ENCODE measurements at places on chromosomes 13 and 19.

GRCh38 chr13:78816592-78816991, 157.6 kb upstream of the OBI1 start:
- DNase-seq = no peak

- DNase-seq = no peak
Measured at GRCh38 chr13:40026174-40026585, 370.7 kb downstream of the COG6 start.

GRCh38 chr13:33445476-33445875, 159.9 kb upstream of the STARD13 start:
- no peak for DNase-seq

DNA sequence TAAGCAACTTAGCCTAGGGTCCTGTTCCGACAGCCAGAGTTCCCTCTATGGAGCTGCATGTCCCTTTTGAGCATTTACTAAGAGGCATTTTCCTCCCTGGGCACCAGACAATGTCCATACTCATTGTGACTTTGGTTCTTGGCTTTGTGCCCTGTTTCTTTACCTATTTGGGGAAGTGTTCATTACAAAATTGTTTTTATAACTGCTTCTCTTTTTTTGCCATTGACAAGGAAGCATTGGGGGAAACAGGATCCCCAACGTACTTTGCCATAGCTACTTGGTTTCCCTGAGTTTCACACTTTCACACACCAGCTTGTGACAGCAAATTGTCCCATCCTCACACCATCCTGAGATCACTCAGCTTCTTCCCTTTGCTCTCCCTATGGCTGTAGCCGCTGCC, 81.1 kb upstream of the SIAH3 start:
- DNase-seq = no peak

GRCh38 chr19:54573330-54573872, at the start of gene LILRA2:
Gene LILRA2 (plus strand): TSS chr19:54573790. CDS start chr19:54573879, 89 bp downstream.
- DNase-seq = no peak

DNA sequence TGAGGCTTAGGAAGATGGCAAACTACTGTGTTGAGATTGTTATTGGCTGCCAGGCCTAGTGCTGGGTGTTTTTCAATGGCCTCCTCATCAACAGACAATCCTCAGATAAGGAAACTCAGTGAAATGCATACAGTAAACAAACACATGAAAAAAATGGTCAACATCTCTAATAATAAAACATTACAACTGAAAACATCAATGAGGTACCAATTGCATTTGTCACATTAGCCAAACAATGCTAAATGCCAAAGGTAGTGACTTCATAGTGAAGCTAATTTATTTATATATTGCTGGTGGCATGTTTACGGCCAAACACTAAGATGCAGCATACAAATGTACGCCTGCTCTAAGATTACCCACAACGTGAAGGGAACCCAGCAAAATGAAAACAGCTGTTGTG, 224.0 kb upstream of the UBL3 start:
- no peak for DNase-seq

DNA sequence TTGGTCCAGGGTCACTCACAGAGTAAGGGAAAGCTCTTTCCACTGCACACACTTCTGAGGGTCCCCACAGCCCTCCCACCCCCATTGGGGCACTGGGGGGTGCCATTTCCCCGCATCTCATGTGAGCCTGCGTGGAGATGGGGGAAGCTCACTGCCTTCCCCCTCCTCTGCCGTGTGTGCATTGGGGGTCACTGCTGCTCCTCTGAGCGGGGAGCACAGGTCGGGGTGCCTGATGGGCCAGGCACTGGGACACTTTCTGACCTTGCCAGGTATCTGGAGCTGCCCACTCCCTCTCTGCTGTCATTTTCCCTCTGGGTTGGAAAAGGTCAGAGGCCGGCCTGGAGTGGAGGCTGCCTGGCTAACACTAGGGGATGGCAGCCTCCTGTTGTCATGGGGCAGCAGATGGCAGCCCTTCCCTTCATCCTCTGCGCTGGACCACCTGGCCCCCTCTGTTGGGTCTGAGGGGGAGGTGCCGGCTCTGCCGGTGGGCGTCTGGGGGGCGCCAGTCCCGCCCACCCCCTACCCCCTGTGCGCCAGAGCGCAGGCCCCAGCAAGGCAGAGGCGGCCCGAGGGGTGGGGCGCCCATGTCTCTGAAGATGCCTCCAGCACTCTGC, 9.1 kb downstream of the SSBP4 start:
- DNase-seq = no peak

DNA sequence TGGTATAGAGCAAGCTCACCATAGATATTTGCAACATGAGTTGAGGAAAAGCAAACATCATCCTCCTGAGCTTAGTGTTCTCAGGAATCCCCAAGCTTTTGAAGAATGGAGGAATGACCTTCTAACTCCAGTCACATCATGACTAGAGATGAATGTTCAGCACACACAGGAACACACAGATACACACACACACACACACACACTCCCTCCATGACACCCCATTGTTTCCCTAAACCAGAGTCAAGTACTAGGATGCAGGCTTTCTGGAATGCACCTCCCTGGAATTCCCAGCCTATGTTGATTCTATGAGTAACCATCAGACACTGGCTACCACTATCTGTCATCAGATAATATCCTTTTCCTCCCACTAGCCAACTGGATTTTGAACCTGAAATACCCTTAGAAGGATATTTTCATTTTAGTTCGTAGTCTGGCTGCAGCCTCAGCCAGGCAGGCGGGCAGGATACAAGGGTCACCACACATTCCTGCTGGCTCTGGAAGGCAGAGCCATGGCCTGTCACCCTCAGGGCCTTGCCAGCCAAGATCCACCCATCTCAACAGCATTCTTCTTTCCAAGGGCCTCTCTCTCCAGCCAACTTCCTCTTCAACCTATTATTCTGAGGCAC, 162.4 kb downstream of the FOXO1 start:
- no peak for DNase-seq

DNA sequence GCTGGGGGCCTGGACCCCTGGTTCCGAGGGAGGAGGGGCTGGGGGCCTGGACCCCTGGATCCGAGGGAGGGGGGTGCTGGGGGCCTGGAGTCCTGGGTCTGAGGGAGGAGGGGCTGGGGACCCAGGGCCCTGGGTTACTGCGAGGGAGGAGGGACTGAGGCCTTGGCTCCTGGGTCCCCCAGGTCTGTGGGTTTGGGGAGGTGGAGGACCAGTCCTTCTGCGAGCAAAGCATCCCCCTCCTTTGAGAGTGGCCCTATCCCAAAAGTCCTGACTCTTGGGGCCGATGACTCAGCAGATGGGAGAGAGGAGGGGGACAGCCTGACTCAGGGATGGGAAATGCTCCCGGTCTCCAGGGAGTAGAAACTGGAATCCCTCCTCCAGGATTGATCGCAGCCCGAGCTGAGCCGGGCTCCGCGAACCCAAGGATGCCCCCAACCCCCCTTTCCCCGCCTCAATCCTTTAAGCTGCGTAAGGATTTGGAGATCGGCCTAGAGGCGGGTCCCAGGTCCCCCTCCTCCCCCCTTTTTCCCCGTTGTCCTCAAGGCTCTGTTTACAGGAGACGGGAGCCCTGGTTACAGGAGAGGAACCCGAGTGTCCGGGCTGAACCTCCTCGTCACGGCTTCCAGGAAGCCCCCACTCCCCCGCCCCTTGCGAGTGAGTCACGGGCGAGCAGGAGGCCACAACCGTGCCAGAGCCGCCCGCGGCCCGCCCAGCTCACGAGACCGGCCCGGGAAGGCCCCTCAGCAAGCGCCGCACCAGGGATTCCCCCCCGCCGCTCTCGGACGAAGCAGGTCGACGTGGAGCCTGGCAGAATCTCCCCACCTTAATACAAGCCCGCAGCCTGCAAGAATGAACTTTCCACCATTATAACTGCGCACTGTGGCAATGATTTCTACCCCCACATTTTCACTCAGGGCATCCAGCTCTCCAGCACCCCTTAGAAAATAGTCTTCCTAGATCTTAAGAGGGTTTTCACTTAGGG, 3.0 kb upstream of the ZFP36 start:
- no peak for DNase-seq

- DNase-seq = no peak
Measured at GRCh38 chr13:78881751-78882150, 222.8 kb upstream of the OBI1 start.

DNA sequence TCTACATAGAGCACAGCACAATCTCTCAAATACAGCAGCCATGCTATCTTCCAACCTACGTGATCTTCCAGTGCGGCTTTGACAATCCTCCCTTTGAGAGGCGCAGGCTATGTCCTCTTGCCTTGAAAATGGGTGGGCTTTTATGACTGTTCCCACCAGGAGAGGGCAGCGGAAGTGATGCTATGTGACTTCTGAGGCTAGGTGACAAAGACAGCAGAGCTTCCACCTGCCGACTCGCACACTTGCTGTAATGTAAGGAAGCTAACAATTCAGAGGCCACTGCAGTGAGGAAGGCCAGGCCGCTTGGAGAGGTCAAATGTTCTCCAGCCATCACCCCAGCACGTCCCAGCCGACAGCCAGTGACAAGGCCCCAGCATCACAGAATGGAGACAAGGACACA, 65.8 kb downstream of the MRPL57 start:
- no peak for DNase-seq

GRCh38 chr13:76512721-76513145, 373.5 kb downstream of the KCTD12 start:
- DNase-seq = no peak

DNA sequence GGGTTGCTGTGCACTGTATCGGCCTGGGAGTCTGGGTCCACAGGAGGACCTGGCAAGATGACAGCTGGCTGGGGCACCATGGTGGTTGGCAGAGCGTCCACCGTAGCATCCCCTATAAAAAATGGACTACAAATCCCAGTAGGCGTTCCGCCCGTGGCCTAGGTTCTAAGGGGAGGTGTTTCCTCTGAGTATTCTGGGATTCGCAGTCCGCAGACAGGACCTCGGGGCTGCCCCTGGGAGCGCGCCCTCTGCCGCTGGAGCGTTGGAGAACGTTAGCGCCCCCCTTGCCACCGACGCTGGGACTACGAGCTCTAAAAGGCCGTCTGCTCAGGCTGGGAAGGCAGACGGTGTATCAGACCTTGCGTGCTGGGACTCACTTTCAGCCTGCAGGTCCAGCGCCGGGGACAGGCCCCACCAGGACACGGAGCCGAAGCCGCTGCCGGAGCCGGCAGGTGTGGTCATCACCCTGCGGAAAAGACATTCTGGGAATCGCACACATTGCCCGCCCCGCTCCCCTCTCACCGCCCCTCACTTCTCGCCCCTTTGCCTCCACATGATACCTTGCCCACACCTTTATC, 372 bp downstream of the DNAAF3 start:
- peak; percentile 60 for DNase-seq

DNA sequence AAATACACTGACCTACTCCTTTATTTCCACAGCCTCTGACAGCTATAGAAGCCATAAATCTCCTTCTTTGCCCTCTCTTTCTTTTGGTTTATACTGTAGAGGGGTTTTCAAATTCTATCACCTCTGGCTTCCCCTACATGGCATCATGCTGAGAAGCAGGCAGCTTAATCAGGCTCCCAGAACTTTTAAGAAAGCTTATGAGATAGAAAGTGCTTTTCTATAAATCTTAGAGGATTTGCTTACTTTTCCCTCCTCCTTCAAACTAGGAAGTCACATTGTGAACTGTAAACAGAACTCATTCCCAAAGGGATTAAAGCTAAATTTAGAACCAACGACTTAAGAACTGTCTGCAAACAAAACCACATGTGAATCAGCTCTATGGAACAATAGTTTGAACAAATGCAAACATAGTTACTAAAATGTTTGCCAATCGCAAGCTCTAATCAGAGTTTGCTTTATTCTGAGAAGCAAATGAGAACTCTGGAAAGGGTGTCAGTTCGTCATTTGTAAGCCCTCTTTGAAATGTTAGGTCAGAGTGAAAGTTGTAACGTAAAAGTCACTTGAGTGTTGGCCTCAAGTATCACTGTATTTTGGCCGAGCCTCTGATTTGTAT, 344.1 kb downstream of the RFC3 start:
- DNase-seq = no peak

DNA sequence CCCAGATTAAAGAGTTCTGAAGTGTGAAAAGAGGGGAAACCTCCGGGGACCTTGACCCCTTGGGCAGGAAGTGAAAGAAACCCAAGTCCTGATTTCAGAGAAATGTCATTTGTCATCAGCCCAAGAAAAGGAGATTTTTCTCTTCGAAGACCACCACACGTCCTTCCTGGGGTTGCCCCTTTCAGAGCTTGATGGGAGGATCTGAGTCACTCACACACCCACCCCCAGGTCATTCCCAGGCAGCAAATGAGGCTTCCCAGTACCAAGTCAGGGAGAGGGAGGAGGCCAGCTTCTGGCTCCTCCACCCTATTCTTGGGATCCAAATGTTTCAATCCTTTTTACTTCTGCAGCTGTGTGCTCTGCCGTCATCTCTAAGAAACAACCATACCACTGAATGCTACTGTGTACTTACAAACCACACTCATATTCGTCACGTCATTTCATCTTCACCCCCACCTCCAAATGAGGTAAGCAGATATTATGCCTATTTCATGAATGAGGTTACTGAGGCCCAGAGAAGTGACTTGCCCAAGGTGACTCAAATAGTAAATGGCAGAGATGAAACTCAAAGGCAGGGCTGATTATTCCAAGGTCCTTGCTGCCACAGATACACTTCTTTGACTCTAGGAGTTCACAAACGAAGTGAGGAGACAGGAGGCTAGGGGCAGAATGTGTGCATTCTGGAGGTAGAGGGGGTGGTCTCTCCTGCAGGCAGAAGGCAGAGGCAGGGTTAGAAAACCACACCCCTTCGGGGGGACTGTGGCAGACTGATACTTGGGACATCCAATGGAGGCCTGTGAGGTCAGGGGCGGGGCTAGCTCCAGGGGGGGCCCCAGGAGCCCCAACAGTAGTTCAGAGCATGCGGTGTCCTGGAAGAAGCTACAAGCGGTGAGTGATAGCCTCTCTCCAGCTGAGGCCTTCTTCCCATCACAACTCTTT, 5.0 kb upstream of the KMT2B start:
- no peak for DNase-seq

GRCh38 chr13:53038993-53039392, 10.4 kb downstream of the OLFM4 start:
- no peak for DNase-seq

- DNase-seq = no peak
Measured at GRCh38 chr13:98184792-98185191, 7.7 kb upstream of the RNF113B start.

DNA sequence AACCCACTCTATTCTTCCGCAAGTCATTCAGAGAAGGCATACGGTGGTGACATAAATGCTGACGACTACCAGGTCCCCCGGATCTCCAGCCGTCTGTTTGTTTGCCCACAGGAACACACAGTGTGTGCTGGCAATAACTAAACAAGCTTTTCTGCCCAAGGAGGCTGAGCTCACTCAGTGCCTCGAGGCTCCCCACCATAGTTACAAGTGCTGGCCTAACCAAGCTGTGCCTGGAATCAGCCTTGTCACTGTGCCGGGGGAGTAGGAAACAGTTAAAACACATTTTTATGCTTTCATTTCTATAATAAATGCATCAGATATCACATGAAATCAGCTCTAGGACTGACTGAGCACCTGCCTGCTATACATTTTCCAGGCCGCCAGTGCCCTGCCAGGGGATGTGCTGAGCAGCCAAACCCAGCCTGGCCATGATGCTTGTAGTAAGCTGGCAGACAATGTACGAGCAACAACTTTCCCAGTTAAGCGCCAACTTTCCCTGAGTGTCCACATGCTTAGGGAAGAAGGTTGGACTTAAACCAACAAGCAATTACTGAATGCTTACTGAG, 28.1 kb downstream of the BRD4 start:
- no peak for DNase-seq

Measured in NCI-H1048 (cell line).